ENCODE measurements at places on chromosomes 16 and 17. TPM values are rescaled to one million over a fixed set of nuclear protein-coding genes. Genes with fewer than 3 reads are reported as not detected.

GRCh38 chr16:86222965-86223551 is 287.3 kb upstream of the FOXF1 start:
- H3K27me3 ChIP-seq = peaks cover 62% of the 10 kb centered on the region
- H3K4me1 ChIP-seq = no peaks in the 10 kb centered on the region
- H3K4me3 ChIP-seq = no peak overlapping the region
- peak; percentile 19 for DNase-seq
- no peaks in the 10 kb centered on the region for H3K36me3 ChIP-seq
- H3K27ac ChIP-seq = no peak overlapping the region

GRCh38 chr16:57627184-57627871 is 1.1 kb upstream of the ADGRG1 start:
- peaks cover 34% of the 10 kb centered on the region for H3K27me3 ChIP-seq
- no peaks in the 10 kb centered on the region for H3K36me3 ChIP-seq
- DNase-seq = no peak

DNA sequence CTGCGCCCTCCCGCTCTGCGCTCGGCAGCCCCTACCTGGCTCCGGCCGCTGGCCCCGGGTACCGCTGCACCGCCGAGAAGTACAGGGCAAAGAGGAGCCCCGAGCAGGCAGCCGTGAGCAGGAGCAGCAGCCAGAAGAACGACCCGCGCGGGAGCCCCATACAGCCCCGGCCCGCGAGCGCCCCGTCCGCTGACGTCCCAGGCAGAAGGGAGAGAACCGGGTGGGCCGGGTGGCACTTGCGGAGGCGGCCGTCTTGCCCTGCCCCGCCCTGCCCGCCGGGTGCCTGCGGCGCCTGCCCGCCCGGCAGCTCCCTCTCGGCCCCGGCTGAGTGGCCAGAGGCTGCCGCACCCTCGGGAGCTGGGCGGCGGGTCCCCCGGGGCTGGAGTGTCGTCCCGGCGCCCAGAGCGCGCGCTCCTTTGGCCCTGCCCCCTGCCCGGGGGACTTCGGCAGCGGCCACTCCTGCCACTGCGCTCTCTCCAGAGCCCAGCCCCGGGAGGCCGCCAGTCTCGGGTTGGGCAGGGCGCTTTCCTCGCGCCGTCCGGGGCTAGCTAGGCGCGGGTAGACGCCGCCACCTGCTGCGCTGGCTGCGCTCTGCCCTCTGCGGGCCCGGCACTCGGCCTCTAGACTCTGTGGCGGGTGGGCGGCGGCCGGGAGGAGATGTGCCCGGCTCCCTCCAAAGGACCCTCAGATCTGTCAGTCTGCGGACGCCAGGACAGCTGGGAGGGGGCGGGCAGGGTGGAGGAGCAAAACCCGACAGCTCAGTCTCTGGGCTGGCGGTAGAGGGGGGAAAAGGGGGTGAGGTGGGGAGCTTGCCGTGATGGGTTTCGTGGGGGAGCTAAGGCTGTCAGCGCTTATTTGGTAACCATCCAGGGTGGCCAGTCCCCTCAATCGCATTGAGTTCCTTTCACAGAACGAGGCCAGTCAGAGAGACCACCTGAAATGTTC is at the start of gene ST6GALNAC2:
TSS of gene ST6GALNAC2 (minus strand) at position 212 of the 945 bp plus-strand sequence. CDS start at position 160, 52 bp downstream.
- H3K36me3 ChIP-seq = no peaks in the 10 kb centered on the region
- no peak within 1 kb of the TSS for H3K27ac ChIP-seq
- H3K4me3 ChIP-seq = peak within 1 kb of the TSS; percentile 42

DNA sequence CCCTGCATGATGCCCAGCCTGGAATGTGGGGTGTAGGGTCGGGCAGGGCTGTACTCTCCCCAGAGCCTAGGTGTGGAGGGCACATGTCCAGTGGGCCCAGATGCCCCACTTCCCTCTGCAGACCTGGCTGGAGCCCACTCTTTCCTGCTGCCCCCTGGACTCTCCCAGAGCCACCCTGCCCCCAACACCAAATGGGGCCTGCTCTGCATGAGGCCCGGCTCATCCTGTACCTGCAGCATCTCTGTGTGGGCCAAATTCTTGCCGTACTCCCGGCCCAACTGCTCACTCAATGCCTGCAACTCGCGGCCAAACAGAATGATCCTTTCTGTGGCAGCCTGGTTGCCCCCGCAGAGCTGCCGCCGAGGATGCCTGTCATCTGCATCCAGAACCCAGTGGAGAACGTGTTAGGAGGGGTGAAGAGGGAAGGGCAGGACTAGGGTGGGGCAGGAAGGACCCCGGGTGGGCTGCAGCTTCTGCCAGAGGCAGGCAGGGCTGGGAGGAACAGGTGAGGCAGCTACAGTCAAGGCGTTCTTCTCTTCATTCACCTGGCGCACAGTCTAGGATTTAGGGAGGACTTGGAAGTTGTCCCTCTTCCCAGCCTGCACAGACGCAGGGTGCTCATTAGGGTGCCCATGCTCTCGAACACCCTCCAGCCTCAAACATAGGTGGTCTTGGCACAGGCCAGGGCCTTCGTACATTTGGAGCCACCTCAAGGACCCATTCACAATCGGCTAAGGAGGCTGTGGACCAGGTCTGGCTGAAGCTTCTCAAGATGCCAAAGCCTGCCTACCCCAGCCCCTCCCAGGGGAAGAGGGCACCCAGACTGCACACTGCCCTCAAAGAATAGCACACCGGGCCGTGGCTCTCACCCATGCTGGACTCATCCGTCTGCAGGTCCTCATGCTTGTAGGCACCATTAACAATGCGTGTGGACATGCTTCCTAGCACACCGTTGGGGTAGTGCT is 8.7 kb upstream of the GFOD2 start:
- H3K4me3 ChIP-seq = no peak overlapping the region
- H3K27me3 ChIP-seq = no peaks in the 10 kb centered on the region

ZSCAN10 gene
- total RNA-seq = 0.13 TPM

Measured in muscle of leg (tissue), 16 donors.